ENCODE measurements at places on chromosomes 13 and 19. TPM values are rescaled to one million over a fixed set of nuclear protein-coding genes. Genes with fewer than 3 reads are reported as not detected.
A peak's percentile ranks its signal among the peaks of the same experiment; 100 is the strongest.

DNA sequence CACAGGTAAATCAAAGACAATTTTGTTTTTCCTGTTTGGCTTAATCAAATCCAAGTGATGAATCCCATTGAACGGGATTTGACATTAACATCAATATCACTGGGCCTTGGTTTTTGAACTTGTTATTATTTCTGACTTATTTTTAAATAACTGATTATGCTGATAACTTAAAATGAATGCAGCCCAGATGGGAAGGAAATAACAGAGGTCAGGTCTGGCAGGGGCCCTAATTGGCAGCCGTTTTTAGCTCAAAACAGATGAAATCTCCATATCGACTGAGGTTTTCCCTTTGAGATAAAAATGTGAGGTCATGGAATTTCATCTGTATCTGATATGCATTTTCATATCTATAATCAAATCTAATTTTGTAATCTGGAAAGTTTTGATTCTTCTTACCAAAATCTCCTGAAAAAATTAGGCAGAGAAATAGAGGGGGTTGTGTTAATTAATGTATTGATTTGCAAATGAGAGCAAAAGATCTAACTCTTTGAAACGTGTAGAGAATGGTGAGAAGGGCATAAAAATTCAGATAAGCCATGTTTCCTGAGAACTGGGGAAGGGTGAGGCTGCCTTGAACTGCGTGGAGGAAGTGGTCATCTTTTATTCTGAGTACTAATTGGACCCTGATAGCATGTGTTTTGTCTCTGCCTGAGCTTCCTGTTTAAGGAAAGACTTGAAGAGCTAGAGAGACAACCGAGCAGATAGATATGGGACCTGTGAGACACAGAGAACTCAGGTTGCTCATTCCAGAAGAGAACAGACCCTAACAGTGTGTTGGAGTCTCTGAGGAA, 98.2 kb upstream of the C1QTNF9B start:
- DNase-seq: no peak

GRCh38 chr19:35524181-35524837, 3.8 kb downstream of the SBSN start:
- no peak for DNase-seq

DNA sequence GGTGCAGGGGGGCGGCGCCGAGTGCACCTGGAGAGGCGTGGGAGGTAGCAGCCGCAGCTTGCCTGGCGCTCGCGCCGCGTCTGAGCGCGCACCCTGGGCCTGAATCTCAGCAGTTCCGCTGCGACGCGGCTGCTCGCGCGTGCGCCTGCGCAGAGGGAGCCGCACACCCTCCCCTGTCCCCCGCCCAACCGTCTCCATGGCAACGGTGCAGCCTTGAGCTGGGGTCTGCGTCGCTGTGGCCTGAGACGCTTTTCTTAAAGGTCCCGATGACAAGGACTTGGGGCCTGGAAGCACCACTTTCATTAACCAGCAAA, at the start of gene PNMA8B:
Gene PNMA8B, minus strand, starts transcription at position 82 of the 314 bp plus-strand sequence. CDS start 402 bp downstream, outside the sequence.
- peak; percentile 85 for DNase-seq

GRCh38 chr13:112638157-112638750, 50.3 kb upstream of the TUBGCP3 start:
- DNase-seq: no peak

DNA sequence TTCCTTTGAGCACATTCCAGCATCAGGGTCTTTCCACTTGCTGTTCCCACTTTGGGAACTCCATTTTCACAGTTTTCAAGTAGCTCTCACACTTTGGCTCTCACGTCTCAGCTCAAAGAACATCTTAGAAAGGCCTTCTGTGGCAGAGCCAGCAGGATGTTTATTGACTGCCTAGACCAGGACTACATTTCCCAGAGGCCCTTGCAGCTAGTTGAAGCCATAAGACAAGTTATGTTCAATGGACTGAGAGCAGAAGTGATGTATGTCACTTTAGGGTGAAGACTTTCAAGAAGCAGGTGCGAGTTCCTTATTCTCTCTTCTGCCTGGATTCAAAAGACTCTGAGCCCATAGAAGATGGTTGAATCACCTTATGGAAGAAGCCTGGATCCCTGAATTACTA, 4.3 kb upstream of the HAUS5 start:
- DNase-seq: no peak

The SMIM7 gene
- 30.8 TPM for total RNA-seq

The RAB8A gene
- total RNA-seq: 25.6 TPM

The ZNF420 gene
- total RNA-seq: 11.6 TPM
